Panc1 (cell line): ENCODE measurements at places on chromosomes 5 and 9.
A peak's percentile ranks its signal among the peaks of the same experiment; 100 is the strongest.

GRCh38 chr9:123059472-123060220 is 26.2 kb downstream of the GPR21 start:
- no peak for DNase-seq

GRCh38 chr5:156851880-156852279 is 1.8 kb downstream of the PPP1R2B start:
- no peak for DNase-seq

- DNase-seq = no peak
Measured at GRCh38 chr9:93567271-93567959, 9.0 kb upstream of the PHF2 start.

GRCh38 chr5:60820593-60821487 is 23.2 kb downstream of the ELOVL7 start:
- DNase-seq = no peak

DNA sequence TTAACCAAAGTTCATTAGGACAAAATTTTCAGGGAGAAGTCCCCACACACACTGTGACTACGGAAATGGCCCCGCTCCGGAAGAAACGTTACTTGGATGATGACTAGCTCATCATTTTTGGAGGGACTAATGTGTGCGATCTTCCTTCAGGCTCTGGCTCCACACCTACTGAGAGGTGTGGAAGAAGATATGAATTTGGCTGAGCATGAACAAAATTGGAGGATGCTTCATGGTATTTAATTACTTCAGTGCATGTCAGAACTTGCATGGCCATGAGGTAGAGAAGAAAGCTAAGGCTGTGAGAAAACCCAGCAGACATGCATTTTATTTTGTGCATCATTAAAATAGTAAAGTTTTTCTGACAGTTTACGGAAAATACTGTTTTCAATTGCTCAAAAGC is 202.1 kb upstream of the TLE4 start:
- no peak for DNase-seq

DNA sequence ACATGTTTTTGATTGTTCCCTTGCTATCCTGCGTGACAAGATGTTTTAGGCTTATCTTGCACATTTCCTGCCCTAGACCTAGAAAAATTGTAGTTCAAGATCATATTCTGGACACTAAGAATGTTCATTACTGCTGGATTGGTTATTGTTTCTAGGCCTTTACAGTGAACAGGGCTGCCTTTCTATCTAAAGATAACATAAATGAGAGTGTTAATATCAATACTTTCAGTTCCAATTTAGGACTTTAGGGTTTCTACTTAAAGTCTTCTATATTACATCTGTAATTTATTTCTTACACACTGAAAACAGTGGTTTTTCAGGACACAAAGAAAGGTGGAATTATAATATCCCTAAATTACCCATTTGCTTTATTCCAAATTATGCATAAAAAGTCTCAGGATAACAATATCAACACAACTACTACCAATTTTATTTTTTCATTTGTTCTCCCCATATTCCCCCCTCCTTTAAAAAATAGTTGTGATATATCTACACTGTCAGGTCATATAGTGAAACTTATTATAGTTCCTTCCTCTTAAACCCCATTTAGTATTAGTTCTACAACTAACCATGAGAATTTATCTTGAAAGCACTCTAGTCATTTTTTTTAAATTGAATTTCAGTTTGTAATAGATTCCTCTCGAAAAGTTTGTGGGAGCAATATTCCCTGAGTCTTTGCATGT is 293.9 kb upstream of the RIOK2 start:
- DNase-seq = no peak

- DNase-seq = no peak
Measured at GRCh38 chr5:16889203-16889971, 46.7 kb downstream of the MYO10 start.

GRCh38 chr5:21919414-21920022 is 933.6 kb downstream of the CDH12 start:
- DNase-seq = peak; percentile 32

DNA sequence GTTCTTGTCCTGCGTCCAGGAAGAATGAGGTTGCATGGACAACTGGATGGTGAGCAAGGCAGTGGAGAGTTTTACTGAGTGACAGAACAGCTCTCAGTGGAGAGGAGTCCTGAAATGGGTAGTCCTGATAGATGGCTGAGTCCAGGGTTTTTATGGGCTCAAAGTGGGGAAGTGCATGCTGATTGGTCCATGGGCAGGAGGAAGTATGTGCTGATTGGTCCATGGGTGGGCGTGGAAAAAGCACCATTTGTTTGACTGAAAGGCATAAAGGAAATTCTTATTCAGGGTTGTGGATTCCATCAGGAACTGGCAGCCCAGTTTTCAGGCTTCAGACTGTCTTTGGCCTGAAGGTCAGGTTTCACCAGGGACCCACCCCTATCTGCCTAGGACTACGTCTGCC is 10.6 kb downstream of the FSD1L start:
- DNase-seq = no peak

DNA sequence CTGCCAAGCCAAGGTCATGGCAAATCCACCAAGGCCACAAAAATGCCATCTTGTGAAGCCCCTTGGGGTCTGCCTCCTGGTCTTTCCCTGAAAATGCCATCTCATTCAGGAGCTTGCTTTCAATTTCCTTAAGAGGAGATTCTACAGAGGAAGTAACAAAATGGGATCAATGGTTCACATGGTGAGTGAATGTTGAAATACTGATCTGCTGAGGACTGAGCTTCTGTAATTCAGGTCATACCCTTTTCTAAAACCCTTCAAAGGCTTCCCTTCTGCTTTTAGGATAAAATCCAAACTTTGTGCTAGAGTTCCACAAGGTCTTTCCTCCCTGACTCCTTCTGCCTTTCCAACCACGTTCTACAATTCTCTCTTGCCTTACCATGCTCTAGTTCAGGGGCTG is 24.7 kb upstream of the NR3C1 start:
- no peak for DNase-seq

DNA sequence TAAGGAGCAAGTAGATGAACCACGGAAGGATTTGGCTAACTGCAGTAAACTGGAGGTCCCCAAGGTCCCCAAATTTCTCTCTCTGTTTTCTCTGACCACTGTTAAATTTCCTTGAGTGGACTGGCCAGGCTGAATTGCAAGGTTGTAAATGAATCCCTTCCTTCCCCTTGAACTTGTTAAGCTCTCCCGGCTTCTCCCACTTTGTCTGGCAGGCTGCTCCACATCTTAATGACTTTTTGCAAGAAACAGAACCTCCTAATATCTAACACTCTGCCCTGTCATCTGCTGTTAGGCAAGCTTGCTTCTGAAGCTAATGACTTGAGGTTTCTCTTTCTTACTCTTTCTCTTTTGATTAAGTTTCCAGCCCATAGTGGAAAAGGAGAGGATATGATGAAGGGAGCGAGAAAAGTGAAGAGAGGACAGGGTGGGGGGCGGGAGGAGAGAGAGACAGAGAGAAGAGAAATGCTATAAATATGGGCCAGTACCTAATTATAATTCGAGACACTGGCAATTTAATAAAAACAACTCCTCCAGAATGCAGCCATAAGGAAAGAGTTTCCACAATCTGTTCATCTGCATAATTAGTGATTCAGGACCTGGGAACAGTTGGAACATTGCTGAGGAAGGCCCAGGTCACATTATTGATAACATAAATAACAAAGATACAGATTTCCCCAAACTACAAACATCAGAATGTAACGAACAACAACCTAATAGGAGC is 437.3 kb upstream of the MPDZ start:
- no peak for DNase-seq

DNA sequence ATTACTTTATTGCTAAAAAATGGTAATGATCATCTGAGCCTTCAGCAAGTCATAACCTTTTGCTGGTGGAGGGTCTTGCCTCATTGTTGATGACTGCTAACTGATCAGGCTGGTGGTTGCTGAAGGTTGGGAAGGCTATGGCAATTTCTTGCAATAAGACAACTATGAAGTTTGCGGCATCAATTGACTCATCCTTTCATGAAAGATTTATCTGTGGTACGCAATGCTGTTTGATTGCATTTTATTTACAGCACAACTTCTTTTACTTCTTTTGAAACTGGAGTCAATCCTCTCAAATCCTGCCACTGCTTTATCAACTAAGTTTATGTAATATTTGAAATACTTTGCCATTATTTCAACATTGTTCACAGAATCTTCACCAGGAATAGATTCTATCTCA is 58.3 kb upstream of the ACO1 start:
- DNase-seq = no peak

- no peak for DNase-seq
Measured at GRCh38 chr9:93059011-93059714, 662 bp downstream of the SUSD3 start.

- DNase-seq = no peak
Measured at GRCh38 chr5:58156361-58156760, 303.5 kb downstream of the PLK2 start.

- DNase-seq = no peak
Measured at GRCh38 chr5:58929726-58930125, 346.9 kb downstream of the RAB3C start.

- no peak for DNase-seq
Measured at GRCh38 chr5:54837093-54837492, 148.3 kb downstream of the ESM1 start.

GRCh38 chr9:6845128-6845826 is 87.5 kb downstream of the KDM4C start:
- no peak for DNase-seq

DNA sequence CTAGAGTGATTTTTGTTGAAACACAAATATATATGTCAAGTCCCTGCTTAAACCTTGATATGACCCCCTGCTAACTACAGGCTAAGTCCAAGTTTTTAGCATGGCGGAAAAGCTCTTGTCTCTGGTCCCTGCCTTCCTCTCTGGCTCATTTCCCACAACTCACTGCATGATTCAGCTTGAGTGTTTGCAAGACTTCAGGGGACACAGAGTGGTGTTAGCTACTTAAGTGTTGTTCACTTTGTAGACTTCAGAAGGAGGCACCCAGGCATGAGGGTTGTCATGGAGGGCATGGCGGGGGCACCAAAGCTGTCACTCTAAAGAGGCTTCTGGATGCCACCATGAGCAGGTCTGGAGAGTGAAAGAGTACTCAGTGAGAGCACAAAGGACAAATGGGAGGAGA is 362.4 kb upstream of the ACTBL2 start:
- DNase-seq = no peak

DNA sequence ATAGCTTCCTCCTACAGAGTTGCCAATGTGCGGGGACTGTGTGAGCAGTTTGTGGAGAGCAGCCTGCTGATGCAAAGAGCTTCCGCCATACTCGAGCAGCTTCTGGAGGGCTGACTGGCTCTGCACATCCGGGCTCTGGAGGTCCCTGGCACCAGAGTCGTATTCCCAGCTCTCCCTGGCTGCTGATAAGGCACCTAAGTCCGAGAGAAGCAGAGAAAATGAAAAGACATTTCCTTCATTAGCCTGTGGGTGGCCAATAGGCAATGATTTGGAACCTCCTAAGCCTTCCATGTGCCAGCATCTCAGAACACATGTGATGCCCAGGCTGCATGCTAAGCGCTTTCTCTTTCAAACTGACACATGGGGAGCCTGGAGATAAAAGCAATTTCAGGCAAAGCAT is 94.3 kb downstream of the TSSK1B start:
- no peak for DNase-seq

DNA sequence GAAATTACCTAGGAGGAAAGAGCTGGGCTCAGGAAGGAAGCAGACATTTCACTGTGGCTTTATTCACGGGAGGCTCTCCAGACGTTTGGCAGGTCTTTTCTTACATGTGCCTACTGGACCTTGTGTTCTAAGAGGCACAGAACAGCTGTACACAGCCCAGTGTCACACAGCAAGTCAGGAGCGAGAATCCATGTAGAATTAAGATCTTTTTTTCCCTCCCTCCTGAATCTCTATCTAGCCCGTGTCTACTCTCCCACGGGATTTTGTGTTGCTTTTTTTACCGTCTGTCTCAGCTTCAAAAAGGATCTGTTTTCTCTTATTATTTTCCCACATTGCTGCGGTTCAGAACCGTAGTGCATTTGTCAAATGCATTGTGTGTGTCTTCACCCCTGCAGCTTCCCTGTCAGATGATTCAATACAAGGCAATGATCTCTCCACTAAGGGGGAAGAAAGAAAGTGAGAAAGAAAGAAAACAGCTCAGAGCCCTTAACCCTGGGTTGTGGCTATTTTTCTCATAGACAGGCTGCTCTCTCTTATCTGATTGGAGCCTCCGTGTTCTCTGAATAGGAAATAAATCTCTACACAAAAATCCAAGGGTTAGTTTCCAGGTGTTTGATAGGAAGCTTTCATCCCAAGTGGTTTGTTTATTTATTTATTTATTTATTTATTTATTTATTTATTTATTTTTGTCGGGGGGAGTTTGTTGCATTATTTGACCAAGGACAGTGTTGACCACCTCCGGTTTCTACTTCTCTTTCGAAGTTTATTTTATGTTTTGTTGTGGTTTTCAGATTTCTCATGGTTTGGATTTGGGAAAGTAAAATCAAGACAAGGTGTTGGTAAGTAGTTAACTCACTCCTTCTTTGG is 191.0 kb downstream of the NTRK2 start:
- DNase-seq = no peak

DNA sequence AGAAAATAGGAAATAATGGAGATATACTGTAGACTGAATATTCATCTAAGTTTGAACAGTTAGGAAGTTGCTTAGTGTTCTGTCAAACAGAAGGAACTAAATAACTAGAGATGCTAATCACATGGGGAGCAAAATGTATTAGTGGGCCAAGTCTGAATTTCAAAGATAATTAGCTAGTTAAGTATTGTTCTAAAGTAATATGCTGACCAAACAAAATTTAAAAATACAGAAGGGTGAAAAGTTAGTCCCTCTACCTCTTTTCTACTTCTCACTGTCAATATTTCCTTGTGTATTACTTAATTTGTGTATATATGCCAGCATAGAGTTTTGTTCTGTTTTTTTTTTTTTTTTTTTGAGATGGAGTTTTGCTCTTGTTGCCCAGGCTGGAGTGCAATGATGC is 4.0 kb downstream of the MCCC2 start:
- no peak for DNase-seq

DNA sequence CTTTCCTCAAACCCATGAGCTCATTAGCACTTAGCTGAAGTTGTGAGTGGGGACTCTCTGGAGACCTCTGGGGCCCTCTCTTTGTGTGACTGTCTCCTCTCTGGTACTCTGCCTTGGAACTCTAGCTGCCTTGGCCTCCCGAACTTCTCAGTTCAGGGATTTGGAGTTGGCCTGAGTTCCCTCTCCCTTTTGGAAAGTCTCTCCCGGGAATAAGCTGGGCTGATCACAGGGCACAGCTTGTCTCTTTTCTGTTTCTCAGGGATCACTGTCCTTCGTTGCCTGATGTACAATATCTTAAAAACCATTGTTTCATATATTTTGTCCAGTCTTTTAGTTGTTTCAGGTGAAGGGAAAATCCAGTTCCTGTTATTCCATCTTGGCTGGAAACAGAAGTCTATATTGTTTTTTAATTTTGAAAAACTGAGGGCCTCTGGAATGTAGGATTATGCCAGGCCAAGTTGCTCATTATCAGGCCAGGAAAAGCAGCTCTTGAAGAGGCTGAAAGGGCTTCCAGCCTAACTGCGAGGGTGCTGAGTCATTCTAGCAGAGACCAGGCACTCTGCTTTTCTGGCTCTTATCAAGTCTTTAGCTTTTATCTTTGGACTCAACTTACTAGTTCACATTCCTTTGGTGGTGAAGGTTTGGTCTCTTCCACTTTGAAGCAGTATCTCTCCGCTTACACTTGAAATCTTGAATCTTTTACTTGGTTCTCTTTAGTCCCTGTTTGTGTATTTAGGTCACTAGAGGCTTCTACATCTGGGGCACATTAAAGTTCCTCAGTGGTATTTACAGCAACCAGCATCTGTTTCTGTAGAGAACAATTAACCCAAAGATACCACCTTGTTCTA is 8.4 kb upstream of the RGS3 start:
- DNase-seq = no peak

GRCh38 chr5:144201588-144201987 is 30.9 kb downstream of the KCTD16 start:
- no peak for DNase-seq

GRCh38 chr9:78606001-78606379 is 309.1 kb downstream of the PSAT1 start:
- DNase-seq = no peak

- DNase-seq = no peak
Measured at GRCh38 chr5:6307304-6307703, 71.0 kb downstream of the MED10 start.
